Amniotic stem cell (primary cell): ENCODE measurements at places on chromosomes 1 and 21.

GRCh38 chr21:43295066-43295958, 126.5 kb downstream of the CRYAA start:
- no peak for DNase-seq

GRCh38 chr1:53326598-53327181, 1.2 kb downstream of the LRP8 start:
- DNase-seq: no peak

GRCh38 chr1:13595411-13595810, 11.8 kb downstream of the PDPN start:
- DNase-seq: no peak

DNA sequence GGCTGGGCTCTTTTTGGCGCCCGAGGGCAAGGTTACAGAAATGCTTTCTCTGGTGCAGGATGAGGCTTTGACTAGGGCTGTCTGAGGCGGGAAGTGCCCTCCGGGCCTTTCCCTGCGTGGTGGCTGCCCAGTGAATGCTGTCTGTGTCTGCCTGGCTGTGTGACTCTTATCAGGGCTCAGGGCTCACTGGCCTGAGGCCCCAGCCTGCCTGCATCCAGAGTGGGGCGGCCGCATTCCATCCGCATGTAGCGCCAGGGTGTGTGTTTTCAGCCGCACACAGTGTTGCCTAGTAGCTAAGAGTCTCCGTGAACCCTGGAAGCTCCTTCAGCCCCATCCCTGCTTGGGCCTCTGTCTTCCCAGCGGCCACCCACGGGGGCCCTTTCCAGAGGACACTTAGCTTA, 59.1 kb downstream of the FAAP20 start:
- DNase-seq: peak; percentile 84

DNA sequence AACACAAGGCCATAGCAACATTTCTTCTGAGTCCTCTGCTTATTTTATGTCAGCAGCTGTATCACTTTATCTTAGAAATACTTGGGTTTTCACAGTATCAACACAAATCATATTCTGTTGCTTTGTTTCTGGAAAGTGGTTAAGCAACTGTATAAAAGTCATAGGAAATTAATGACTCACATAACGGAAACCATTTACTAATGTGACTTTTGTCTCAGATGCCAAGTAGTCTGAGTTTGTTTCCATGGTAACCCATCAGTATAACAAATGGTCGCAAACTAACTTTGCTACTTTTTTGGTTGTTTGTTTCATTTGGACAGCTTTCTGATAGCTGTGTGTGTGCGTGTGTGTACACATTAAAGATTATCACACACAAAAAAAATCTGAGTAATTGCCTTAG, 31.1 kb downstream of the EEIG2 start:
- peak; percentile 83 for DNase-seq

DNA sequence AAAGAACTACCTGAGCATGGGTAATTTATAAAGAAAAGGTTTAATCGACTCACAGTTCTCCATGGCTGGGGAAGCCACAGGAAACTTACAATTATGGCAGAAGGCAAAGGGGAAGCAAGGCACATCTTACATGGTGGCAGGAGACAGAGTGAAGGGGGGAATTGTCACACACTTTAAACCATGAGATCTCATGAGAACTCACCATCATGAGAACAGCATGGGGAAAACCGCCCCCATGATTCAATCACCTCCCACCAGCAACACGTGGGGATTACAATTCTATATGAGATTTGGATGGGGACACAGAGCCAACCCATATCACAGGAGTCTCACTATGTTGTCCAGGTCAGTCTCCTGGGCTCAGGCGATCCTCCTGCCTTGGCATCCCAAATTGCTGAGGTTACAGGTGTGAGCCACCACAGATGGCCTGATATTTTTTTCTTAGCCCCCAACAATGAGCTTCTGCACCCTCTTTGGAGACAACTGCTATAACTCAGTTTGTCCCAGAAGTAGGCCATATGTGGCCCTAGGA, 22.5 kb upstream of the MORC3 start:
- no peak for DNase-seq

DNA sequence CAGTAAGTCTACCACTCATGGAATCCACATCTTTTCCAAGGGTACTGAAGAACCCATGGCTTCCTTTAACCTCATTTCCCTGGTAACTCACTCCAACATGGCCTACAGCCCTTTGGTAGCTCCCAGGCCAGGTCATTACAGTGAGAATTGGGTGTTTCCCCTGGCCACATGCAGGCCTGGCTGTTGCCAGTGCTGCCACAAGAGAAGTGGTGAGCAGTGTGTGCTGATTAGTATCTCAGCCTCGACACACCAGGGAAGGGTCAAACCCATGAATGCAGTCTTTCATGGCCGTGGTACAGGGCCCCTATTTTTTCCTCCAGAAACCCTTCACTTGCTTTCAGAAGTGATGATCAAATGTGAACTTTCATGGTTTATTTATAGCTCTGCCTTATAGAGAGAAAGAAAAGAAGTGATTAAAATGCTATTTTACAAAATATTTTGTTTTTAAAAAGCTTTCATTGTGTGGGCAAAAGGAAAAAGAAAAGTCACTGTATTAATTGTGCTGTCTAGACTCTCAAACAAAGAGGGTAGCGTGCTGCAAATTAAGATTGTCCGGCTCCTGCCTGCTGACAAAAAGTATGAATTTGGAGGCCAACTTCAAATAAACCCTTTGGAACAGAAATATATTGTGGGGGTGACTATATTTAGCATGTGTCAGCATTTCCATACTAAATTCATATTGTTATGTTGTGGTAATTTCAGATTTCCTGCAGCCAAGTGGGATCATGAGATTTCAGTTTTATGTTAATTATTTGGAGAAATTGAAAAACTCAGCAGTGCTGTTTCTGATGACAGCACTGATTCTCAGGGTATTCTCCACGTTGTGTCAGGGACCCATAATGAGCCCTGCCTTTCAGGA, 62.0 kb upstream of the HOOK1 start:
- DNase-seq: no peak

DNA sequence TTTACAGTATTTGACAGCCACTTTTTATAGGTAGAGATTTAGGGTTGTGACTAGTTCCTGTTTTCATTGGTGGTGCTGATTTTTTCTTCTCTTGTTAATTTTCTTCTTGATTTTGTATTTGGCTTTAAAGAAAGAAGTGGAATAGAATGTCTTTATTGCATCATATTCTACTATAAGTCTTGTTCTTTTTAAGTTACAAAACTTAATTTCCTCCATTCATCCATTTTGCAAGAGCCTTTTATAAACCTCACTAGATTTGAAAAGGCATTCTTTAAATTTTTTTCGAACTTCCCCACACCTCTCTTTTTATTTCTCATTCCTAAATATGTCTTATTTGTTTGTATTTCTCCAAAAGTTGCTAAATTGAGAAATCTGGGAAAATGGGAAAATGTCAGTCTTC, 1368.6 kb upstream of the ADGRL4 start:
- DNase-seq: no peak

- DNase-seq: no peak
Observed at GRCh38 chr1:13802782-13803545, 103.0 kb downstream of the PRDM2 start.

DNA sequence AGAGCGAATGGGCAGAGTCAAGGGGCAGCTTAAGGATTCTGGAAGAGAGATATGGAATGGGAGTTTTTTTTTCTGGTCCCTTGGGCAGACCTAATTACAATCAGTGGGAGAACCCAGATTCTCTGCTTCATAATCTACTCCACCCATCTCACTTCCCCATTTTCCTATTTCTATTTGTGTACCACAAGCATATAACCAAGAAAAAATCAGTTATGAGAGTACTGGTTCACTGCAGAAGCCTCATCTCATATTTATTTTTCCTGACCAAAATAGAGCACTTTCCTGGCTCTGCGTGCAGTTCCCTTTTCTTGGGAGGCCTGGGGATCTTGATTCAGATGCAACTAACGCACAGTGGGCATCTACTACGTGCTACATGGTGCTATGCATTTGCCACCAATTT, 82.2 kb upstream of the SLFNL1 start:
- DNase-seq: no peak

DNA sequence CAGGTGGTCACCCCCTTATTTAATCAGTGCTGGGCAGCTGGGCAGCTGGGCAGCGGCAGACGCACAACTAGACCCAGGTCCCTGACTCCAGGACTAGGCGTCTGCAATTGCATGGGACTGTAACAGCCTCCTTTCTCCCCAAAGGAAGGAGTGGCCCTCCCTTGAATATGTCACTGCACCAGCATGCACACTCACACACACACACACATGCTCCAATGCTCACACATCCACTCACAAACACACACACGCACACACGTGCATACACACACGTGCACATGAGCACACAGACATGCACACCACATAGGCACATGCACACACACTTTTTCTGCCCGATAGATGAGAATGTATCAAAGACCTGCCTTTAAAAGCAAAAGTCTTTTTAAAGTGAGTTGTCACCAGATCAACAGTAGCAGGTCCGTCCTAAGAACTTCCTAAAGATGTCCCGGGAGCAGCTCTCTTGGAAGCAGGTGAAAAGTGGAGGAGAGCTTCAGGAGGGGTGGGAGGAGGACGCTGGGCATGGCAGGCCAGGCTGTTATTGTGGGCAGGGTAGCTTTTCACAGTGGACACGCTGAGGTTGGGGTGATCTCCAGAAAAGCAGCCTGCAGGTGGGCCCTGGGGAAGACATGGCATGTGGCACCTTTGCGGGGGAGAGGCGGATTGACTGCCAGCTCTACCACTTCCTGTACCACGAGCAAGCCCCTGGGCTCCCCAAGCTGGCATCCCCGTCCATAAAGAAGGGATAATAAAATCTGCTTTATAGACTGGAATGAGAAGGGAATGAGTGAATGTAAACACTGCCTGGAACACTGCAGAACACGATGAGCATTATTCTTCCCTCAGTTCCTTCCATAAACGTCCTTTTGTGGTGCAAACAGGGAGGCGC, 1.7 kb downstream of the PDE9A start:
- DNase-seq: no peak

DNA sequence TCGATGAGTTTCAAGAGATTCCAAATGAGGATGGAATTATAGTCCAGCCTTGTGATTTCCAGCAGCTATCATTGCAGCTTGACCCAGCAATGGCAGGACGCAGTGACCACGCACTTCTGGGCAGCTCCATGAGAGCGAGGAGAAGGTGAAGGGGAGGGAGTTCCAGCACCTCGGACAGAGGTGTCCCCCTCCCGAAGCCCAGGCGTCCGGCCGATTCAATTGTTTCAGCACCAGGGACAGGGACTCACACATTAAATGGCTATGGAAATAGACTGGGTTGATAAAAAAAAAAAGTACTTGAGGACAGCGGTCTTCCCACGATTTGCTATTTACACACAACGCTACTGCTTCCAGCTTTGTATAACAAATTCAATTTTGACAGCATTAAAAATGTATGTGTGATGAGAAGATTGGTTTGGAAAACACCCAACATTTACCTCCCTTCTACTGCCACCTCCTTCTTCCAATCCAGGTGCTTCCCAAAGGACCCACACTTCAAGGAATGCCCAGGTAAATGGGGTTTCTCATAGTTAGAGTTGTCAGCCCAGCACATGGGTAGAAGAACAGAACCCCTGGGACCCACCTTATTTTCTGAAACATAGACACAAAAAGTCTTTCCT, 71.8 kb downstream of the DISP3 start:
- DNase-seq: peak; percentile 46

GRCh38 chr21:44766014-44766817, 35.4 kb downstream of the UBE2G2 start:
- DNase-seq: no peak

- no peak for DNase-seq
Observed at GRCh38 chr1:41518471-41518870, 34.0 kb upstream of the EDN2 start.

- no peak for DNase-seq
Observed at GRCh38 chr1:23013657-23014056, 2.0 kb downstream of the TEX46 start.

DNA sequence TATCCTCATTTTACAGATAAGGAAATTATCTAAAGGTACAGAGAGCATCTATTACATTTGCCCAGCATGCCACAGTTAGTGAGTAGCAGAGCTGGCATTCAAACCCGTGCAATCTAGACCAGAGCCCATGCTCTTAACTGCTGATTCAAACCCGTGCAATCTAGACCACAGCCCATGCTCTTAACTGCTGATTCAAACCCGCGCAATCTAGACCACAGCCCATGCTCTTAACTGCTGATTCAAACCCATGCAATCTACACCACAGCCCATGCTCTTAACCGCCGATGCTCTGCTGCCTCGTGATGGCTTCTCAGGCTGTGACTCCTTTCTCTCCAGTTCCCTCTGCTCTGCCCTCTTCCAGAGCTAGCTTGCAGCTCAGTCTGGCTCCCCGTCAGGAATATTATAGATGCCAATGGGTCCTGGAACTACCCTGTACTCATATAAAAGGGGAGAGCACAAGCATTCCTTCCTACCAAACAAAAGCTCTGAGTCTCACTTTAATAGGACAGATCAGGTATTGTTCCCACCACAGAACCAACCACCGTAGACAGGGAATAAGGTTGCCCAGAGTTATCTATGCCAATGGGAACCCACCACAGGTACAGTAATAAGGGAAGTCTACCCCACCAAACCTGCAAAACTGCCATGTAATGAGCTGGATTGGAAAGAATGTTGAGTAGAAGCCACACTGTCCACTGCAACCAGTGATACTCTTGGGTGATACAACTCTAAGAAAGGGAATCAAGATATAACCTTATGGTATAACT, 78.4 kb downstream of the SMYD3 start:
- peak; percentile 87 for DNase-seq

DNA sequence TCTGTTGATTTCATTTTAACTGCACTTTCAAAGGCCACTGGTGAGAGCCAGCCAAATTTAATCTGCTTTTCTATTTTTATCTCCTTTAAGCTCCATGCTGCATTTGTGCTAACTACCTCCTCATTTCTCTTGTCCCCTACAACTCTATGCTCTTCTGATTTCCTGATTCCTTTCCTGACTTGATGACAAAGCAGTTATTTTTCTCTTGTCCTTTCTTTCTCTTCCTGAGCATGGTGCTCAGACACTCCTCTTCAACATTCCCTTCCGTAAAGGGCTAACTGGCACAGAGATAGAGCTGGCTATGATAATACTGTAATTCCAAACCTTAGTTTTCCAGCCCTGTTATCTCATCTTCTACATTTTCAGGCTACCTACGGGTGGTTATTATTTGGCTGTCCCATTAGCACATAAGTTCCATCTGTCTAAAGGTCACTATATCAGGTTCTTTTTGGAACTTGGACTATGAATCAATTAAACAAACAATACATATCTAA, 6.8 kb upstream of the BCAS2 start:
- DNase-seq: no peak

- peak; percentile 75 for DNase-seq
Observed at GRCh38 chr1:70509996-70510876, 99.2 kb downstream of the CTH start.

GRCh38 chr1:3905266-3905952, 5.3 kb upstream of the C1orf174 start:
- DNase-seq: no peak

GRCh38 chr21:14757533-14758327, 211.6 kb upstream of the SAMSN1 start:
- no peak for DNase-seq
